NCI-H187 (cell line): ENCODE measurements at places on chromosomes 5 and 9.

DNA sequence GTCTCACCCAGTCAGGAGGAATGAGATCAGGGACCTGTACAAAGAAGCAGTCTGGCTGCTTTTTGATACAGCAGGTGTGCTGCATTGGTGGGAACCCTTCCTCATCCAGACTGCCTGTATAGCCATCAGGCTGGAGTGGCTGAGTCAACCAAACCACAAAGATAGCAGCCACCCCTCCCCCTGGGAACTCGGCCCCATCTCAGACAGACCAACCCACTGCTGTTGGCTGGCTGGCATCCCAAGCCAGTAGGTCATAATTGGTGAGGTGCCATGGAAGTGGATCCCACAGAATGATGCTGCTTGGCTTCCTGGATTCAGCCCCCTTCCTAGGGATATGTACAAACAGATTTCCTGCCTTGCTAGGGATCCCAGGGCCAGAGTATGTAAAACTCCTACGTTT is 60.9 kb downstream of the YTHDC2 start:
- DNase-seq, result no peak

DNA sequence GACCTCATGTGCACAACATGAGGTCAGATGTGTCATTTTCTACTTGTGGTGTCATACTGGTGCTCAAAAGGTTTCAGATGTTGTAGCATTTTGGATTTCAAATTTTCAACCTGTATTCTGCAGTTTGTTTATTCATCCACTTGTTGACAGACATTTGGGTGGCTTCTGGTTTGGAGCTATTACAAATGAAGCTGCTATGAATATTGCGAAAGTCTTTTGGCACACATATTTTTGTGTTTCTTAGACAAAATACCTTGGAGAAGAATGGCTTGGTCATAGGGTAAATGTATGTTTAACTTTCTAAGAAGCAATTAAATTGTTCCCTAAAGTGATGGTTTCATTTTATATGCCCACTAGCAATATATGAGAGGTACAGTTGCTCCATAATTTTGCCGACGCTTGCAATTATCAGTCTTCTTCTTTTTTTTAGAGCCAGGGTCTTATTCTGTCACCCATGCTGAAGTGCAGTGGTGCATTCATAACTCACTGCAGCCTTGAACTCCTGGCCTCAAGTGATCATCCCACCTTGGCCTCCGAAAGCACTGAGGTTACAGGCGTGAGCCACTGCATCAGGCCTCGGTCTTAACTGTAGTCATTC is 70.7 kb upstream of the TRPC7 start:
- DNase-seq, result no peak

DNA sequence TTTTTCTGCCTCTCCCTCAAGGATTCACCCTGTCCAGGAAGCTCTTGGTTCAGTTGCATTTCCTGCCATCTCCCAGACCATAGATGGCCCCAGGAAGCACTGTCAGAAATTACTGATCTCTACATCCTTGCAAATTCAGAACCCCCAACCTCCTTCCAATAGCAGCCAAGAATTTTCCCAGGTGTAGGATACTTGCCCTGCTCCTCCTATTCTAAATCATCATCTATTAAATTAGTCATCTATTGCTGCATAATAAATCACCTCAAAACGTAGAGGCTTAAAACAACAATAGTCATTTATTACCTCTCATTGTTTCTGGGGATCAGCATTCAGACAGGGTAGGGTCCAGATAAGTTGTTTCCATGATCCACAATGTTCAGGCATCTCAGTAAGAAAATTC is 26.1 kb upstream of the ADRA1B start:
- DNase-seq, result no peak

DNA sequence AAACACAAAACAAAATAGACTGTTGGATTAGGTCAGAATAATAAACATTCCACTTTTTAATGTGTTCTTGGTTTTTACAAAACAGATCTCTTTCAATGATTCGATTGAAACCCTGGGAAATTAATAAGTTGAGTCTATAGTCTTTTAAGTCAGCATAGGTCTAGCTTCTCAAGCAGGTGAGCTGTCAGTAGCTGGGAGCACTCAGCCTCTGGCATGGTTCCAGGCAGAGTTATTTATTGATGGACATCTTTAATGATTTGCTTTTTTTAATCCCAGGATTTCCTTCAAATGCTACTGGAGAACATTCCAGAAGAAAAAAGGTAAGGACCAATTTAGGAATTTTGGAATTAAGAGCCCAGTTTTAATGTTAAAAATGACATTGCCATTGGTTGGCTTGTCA is 241.0 kb downstream of the AOPEP start:
- no peak for DNase-seq

DNA sequence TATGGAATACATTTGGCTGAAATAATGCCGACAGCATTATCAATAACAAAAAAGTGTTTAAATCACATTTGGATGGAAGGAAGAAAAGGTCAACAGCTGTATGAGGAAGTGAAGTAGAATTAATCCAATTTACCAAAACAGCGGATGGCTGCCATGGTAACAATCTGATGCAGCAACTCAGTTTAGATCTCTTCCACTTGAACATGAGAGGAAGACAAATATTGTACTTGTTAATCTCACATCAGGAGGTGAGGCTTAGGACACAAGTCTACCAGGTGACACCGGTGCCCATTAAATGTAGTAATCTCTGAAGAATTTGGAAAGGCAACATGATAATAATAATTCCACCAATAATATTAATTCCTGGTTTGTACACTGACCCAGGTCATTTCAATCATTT is 2.4 kb downstream of the RASEF start:
- no peak for DNase-seq

DNA sequence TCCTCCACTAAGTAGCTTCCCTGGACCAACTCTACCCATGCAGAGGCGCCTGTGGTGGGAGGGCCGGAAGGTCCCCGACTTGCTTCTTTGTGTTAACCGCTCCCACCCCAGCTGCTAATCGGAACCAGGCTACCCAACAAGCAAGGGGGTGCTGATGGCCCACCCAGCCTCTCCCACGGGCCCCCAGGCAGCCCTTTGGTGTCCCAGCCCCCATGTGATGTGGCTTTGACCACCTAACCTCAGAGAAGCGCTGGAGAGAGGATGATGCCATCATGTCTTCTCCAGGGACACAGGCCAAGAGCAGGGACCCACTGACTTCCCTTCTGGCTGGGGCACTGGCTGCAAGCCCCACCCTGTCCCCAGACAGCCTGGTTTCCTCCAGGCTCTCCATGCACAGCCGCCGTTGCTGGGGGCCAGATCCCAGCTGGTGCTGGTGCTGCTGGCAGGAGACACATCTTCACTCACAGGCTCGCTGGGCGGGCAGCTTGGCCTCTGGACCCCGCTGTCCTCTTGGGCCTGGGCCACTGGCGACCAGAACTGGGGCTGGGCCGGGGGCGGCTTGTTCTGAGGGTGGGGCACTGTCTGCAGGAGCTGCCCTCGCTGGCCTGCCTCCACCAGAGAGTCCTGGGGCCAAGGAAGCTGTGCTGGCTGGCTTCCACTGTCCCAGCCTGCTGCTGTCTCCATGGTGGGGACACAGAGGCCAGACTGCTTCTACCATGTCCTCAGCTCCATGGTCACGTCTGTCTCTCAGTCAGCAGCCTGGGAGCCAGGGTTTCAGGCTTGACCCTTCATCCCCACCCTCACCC is 27.8 kb downstream of the LAMC3 start:
- no peak for DNase-seq
